Mesenchymal stem cell (in vitro differentiated cells and primary cell): ENCODE measurements at places on chromosomes 11 and 22.

DNA sequence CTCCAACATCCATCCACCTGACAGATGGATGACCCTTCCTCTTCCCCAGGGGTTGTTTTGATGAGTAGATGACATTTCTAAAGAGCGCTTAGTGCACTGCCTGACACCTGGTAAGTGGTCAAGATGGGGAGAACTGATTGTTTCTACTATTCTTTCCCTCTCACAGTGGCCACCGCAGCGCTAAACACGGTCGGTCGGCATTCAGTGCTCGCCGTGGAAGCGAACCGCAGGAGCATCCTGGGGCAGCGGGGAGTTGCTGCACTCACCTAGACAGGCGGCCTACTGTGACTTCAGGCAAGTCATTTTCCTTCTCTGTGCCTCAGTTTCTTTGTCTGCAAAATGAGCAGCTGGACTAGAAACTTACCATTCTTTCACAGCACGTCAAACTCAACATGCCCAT is 5.0 kb upstream of the BEST1 start:
- DNase-seq: no peak

DNA sequence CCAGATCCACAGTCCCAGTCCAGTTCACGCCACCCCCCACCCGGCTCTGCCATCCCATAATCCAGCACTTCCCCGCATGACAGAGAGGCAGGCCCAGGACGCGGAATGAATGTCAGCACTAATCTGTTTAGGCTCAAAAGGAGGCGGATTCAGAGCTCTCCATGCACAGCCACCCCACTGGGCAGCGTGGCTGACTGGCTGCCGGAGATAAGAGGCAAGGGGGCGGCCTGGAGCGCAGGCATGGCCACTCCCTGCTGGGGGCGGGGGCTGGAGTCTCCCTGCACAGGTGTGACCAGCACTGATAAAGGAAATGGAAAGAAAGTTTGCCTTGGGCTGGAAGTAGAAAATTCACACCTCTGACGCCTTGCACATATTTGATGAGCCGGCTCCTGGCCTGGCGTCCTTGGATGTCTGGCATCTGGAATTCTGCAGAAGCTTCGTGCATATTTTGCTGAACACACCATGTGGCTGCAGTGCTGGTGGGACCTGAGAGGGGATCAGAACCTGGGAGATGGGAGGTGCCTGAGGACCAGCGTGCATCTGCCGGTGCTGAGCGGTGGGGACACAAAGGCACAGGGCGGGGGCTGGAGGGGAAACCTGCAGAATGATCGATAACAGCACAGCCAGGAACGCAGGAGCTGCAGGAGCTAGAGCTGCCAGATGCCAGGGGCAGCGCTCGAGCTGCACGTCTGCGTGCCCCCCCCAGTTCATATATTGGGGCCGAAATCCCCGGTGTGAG is 344.4 kb downstream of the CTTN start:
- no peak for DNase-seq

DNA sequence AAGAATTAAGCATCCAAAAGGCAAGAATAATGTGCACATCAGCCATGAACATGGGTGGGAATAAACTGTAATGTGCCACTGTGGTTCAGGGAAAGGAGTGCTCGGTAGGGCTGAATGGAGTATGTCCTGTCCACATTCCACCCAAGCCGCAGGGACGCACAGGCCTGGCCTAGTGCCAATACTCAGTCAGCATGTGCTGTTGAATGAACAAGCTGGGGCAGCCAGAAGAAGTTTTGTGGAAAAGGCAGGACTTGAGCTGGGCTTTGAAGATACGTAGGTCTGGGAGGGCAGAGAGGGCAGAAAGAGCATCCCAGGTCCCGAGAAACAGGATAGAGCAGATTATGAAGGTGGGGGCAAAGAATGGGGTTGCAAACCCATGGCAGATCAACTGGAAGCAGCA is 60.0 kb upstream of the PLET1 start:
- peak; percentile 90 for DNase-seq

- DNase-seq: no peak
These were observed 12.3 kb downstream of the MMP3 start for GRCh38 chr11:102831128-102831488.

DNA sequence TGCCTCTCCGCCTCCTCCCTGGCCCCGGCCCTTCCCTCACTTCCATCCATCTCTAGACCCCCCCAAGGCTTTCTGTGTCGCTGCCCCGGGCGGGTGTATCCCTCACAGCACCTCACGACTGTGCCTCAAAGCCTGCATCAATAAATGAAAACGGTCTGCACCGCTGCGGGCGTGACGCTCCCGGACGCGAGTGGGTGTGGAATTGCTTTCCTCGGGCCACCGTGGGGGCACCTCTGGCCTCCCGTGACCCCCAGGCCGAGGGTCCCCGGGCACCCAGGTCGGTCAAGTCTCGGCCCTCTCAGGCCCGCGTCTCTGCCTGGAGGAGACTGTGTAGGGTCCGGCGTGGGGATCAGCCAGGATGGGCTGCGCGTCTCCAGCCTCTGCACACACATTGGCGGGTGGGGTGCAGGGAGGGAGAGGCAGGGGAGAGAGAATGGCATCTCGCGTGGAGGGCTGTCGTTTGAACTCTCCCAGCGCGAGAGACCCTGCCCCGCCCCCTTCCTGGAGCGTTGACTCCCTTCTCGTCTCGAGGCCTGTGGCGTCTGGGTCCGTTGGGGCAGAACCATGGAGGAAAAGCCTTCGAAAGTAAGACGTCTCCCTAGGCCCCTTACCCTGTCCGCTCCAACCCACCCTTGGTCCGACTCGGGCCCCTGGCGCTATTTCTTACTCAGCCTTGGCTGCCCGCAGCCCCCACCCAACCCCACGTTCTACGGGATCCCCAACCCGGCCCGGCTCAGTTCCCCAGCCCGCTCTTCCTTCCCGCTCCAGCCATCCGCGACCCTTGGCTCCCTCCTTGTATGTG is at the start of gene CATSPERZ:
Gene CATSPERZ, plus strand, starts transcription at position 512 of the 802 bp plus-strand sequence. Its CDS starts 53 bp downstream, at position 565.
- DNase-seq: no peak

GRCh38 chr22:36376265-36376664 is 11.5 kb downstream of the MYH9 start:
- DNase-seq: no peak

- DNase-seq: no peak
These were observed 353.4 kb downstream of the SOX6 start for GRCh38 chr11:16002942-16003341.

- peak; percentile 81 for DNase-seq
These were observed 122.7 kb upstream of the TRPC6 start for GRCh38 chr11:101706541-101706940.

- DNase-seq: peak; percentile 48
These were observed 330.5 kb downstream of the TBC1D22A start for GRCh38 chr22:47092896-47093311.

- DNase-seq: no peak
These were observed 71.4 kb downstream of the FANCF start for GRCh38 chr11:22554221-22554620.

- DNase-seq: no peak
These were observed 40.2 kb upstream of the CELSR1 start for GRCh38 chr22:46577368-46578249.

- DNase-seq: no peak
These were observed 149.5 kb downstream of the COMMD9 start for GRCh38 chr11:36139767-36140166.

GRCh38 chr22:17085277-17086181 is 729 bp downstream of the IL17RA start:
- DNase-seq: peak; percentile 40

DNA sequence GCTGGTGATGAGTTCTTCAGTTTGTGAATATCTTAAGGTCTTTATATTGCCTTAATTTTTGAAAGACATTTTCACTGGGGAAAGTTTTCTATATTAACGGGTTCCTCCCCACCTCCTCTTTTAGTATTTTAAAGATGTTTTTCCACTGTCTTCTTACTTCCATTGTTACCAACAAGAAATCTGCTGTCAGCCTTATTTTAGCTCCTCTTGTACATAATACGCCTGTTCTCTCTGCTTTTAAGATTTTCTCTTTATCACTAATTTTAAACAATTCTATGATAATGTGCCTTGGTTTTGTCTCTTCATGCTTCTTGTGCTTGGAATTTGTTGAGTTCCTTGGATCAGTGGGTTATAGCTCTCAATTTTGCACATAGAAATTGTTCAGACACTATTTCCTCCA is 280.4 kb downstream of the DCDC1 start:
- no peak for DNase-seq

DNA sequence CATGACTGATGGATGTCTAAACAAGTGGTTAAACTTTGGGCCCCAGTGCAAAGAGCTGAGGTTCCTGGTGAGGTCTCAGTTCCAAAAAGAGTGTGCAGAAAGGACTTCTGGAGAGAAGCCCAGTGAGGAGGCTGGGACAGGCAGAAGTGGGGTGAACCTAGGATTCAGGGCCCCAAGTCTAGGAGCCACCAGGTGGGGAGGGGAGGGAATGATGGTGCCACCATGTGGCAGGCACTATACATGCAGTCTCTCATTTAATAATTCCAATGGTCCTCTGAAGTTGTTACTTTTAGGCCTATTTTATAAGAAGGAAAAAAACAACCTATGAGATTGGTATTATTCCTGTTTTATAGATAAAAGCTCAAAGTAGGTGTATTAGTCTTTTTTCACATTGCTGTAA is 102.0 kb downstream of the INSC start:
- no peak for DNase-seq

DNA sequence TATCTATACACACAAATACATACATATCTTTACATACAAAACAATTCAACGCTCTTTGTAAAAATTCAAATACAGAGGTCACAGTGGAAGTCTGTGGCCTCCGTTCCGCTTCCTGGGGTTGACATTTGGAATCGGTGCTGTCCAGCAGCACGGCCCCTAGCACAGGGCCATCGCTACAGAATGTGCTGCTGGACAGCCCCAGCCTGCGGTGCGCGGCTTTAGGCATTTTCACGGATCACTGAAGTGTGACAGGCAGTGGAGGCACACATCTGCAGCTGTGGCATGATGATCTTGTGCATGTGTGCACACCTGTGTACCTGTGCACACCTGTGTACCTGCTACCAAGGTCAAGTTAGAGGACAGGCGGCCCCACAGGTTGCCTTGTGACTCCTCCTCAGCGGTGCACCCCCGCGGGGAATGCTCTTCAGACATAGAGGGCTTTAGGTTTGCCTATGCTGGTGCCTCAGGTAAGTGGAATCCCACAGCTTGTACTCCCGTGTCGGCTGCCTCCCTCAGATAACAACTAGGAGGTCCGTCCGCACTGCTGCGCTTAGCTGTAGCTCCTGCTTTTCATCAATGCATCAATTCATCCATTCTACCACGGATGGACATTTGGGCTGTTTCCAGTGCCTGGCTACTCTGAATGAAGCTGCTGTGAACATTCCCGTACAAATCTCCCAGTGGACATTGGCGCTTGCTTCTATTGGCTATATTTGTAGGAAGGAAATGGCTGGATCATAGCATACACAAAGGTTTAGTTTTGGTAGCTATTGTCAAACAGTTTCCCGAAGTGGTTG is 29.9 kb downstream of the GAL start:
- DNase-seq: no peak

GRCh38 chr11:3044004-3044403 is 13.2 kb downstream of the CARS1 start:
- peak; percentile 63 for DNase-seq

DNA sequence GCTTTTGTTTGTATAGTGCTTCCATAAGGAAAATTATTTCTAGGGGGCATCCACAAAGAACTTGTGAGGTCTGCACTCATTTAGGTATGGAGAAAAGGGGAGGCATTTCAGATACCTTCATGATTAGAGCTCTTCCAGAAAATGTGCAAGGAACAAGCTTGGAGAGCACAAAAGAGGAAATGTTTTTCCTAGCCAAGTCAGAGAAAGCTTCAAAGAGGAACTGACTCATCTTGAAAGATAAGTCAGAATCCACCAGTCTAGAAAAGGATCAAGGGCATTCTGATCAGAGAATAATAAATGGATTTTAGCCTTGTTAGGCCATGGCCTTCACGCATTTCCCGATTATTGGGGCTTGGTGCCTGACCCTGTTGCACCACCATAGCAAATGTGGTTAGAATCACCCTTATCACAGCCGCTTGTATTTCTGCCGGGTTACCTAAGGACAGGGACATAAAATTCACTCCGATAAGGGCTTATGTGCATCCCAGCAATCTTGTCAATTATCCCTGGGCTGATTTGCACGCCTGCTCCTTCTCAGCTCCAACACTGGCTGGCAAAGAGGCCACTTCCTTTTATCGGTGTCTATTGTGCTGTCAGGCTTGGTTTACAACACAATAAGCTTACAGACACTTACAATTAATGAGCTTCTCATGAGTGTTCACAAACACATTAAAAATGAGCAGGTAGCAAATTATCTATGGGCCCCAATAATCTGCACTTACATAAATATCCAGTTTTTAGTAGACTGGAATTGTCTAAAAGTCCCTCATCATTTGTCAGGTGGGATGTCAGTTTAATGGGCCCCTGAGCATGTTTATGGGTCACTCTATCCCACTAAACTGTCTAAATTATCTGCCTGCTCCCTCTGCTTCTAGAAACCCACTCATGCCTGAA is 613.5 kb downstream of the SOX6 start:
- peak; percentile 47 for DNase-seq

GRCh38 chr11:102467080-102467708 is 14.6 kb upstream of the TMEM123 start:
- no peak for DNase-seq

DNA sequence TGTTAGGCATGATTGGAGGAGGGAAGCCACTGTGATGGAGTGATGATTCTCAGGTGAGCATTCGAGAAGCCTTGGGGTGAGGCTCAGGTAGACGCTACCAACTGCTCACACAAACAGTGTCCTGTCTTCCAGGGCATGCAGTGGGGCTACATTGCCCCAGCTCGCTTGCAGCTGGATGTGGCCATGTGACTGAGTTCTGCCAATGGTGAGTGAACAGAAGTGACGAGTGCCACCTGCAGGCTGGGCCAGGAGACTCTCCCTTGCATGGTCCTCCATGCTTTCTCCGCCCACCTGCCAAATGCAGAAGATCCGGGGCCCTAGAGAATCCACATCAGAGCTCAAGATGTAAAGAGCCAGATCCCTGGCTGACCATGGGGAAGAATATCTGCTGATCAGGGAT is 195.9 kb downstream of the BCR start:
- DNase-seq: peak; percentile 13

DNA sequence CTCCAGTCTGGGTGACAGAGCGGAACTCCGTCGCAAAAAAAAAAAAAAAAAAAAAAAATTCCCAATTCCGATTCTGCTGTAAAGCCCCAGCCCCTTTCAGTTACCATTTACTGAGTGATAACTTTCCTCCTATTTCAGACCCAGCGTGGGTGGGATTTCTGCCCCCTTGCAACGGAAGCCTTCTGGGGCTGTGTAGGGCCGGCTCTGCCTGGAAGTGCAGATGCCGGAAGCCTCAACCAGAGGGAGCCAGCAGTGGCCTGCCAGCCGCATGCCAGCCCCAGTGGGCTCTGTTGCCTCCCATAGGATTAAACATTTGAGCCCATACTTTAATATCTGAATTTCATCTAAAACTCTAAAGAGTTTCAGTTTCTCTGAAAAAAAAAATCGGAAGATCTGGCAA is 60.0 kb upstream of the NUP50 start:
- DNase-seq: no peak

- peak; percentile 80 for DNase-seq
These were observed at the start of gene TMEM132A for GRCh38 chr11:60924110-60924905. Gene TMEM132A, plus strand, starts transcription at chr11:60924460. Its CDS starts 174 bp downstream, at chr11:60924634.

GRCh38 chr11:112615891-112616290 is 345.3 kb upstream of the NCAM1 start:
- no peak for DNase-seq
